ENCODE measurements at places on chromosomes 13 and 19.

DNA sequence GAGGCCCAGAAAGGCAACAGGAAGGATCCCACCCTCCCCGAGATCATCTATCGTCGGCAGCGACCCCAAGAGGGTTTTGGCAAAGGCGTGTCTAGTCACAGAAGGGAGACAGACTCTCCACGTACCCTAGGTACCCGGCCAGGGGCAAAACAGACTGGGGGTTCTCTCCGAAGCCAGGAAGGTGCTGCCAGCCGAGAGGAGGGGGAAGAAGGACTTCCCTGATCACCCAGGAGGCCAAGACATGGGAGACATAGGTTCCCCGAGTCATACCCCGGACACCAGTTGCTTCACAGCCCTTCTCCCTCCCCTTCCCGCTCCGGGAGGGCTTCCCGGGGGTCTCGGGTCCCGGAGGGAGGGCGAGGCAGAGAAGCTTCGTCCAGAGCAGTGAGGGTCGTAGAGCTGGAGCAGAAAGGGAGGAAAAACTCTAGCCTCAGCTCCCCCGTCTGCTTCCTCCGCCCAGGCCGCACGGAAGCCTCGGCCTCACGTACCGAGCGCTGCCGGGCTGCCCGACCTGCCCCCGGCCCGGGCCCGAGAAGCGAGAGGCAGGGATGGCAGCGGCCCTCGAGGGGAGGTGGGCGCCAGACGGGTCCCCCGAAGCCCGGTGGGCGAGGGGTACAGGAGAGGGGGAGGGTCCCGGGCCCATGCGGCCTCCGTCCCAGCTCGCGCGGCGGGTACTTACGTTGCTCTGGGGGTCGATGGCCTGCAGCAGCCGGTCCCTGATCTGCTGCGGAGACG lies 644 bp downstream of the MED26 start:
- DNase-seq = no peak

- no peak for DNase-seq
Measured at GRCh38 chr13:108269601-108270328, at the start of gene TNFSF13B. Gene TNFSF13B, plus strand, starts transcription at chr13:108269718. Its CDS starts 178 bp downstream, at chr13:108269896.

DNA sequence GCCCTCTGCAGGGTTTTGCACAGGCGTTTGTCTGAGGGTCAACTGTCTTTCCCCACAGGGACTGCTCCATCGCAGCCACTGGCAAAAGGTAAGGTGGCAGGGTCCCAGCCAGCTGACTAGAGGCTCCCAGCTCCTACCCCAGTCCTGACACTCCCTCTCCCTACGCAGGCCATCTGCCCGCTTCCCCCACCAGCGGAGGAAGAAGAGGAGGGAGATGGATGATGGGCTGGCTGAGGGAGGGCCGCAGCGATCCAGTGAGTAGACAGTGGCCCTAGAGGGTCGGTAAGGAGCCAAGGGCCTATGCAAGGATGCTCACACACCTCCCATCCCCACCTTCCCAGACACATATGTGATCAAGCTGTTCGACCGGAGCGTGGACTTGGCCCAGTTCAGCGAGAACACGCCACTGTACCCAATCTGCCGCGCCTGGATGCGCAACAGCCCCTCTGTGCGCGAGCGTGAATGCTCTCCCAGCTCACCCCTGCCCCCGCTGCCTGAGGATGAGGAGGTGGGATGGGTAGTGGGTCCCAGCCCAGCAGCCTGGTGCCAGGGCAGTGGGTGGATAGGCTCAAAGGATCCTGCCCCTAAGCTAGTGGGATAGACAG lies 4.0 kb downstream of the HSPB6 start:
- no peak for DNase-seq

DNA sequence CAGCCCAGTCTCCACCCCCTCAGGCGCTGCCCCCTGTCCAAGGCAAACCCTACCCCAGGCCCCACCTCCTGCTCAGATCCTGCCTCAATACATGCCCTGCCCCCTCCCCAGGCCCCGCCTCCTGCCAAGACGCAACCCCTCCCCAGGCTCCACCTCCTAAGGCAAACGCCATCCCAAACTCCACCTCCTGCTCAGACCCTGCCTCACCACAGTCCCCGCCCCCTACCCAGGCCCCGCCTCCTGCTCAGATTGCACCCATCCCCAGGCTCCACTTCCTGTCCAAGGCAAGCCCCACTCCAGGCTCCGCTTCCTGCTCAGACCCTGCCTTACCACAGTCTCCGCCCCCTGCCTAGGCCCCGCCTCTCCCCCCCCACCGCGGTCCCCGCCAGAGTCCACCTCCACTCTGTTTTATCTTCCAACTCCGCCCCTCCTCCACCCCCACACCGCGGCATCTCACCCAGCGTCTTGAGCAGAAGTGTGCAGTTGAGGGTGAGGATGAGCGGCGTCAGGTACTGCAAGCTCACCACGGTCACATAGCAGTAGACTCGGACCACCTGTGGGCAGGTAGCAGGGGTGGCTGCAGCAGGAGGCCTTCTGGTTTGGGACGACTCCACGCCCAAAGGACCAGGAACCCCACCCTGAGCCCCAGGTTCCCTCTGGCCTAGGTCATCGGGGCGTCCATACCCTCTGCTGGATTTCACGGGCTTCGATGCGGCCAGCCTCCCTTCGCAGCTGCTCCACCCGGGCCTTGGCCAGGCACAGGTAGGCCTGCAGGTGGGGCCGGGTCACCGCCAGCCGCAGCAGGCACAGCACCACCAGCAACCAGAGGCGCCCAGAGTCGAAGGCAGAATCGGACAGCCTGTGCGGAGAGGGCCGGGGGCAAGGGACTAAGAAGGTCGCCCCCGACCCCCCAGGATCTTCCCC lies 17.7 kb downstream of the TMEM161A start:
- DNase-seq = peak; percentile 5

DNA sequence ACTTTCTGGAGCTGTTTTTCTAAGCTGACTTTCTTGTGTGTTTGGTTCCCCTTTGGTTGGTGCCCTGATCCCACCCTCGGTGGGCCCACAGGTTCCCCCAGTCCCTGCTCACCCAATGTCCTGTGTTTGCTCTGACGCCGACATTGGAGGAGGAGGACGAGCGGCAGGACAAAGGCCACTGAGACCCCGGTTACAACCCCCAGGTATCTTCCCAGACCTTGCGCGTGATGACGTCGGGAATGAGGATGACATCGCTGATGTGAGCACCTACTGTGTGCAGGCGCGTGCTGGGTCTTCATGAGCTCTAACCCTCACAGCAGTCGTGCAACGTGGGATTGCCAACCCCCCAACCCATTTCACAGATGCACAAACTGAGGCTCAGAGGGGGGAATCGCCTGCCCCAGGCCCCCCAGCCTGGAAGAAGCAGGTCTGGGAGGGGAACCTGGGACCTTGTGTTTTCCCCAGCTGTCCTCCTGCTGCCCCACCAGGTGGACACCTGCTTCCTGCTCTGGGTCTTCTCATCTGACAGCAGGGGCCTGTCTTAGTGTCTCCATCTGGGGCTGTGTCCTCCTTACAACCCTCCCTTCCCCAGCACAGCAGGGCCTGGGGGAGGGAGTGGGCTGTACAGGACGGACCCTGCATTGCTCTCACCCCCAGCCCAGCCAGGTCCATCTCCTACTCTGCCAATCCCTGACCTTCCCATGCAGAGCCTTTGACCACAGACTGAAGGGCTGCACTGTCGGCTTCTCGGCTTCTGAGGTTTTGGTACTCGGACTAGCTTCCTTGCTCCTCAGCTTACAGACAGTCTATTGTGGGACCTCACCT lies 4.7 kb upstream of the LILRA6 start:
- DNase-seq = no peak

DNA sequence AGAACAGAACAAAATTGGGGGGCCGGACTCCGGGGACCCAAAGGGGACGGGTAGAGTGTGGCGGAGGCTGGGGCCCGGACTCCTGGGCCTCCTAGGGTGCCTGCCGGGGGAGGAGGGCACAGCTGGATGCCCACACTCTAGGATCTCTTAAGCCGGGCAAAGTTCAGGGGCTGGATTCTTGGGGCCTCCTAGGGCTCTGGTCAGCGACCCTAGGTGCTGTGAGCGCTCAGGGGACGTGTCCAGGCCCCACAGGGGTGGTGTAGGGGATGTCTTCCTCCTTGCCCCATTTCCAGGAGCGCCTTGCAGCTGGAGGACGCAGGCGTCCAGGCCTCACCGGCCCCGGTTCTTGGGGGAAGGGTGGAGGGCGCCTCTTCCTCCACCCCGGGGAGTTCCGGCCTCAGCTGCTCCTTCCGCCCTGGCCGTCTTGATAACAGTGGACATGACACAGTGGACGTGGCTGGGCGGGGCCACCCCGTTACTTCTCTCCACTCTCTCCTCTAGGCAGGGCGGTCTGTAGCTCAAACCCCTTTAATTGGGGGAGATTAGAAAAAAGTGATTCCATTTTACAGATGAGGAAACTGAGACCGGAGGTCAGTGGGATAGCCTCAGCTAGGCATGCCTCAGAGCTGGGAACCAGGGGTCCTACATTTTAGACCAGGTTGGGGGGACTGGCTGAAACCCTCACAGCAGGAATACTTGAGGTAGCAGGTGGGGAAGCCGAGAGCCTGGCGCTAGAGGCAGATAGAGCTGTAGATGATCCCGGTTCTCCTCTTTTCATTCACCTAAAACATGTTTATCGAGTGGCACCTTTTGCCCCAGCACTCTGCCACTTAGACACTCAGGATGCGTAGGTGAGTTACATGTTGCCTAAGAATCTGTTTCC lies 705 bp downstream of the STXBP2 start:
- no peak for DNase-seq

DNA sequence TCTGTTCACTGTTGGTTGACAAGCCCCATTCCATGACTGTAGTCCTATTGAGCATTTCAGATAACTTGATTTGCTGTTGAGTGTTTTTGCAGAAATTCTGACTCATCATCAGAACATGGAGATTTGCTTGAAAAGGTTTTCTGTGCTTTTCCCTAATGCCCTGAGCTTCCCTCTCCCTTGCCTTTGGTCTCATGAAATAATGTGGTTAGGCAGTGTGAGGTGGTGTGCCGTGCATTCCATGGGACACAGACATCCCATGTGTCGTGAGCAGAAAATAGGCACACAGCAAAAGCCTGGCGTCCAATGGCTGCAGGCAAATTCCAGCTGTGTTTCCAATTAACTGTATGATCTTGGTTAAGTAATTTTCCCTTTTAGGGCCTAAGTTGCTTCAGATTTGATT lies 197.4 kb downstream of the DLEU7 start:
- DNase-seq = no peak

- no peak for DNase-seq
Measured at GRCh38 chr19:33311326-33311682, 9.0 kb upstream of the CEBPA start.

- DNase-seq = no peak
Measured at GRCh38 chr13:45046445-45046844, 57.1 kb downstream of the GPALPP1 start.

- no peak for DNase-seq
Measured at GRCh38 chr13:29548722-29549121, 46.8 kb downstream of the SLC7A1 start.

- DNase-seq = no peak
Measured at GRCh38 chr19:53365899-53366493, 491 bp downstream of the ZNF525 start.

GRCh38 chr13:112451512-112452379 lies 75.6 kb downstream of the SPACA7 start:
- no peak for DNase-seq

GRCh38 chr19:17678836-17679235 lies 9.3 kb downstream of the UNC13A start:
- DNase-seq = no peak

GRCh38 chr19:18098891-18099622 lies 1.5 kb downstream of the MAST3 start:
- no peak for DNase-seq

- DNase-seq = no peak
Measured at GRCh38 chr19:18765224-18765623, 25.9 kb downstream of the COMP start.

DNA sequence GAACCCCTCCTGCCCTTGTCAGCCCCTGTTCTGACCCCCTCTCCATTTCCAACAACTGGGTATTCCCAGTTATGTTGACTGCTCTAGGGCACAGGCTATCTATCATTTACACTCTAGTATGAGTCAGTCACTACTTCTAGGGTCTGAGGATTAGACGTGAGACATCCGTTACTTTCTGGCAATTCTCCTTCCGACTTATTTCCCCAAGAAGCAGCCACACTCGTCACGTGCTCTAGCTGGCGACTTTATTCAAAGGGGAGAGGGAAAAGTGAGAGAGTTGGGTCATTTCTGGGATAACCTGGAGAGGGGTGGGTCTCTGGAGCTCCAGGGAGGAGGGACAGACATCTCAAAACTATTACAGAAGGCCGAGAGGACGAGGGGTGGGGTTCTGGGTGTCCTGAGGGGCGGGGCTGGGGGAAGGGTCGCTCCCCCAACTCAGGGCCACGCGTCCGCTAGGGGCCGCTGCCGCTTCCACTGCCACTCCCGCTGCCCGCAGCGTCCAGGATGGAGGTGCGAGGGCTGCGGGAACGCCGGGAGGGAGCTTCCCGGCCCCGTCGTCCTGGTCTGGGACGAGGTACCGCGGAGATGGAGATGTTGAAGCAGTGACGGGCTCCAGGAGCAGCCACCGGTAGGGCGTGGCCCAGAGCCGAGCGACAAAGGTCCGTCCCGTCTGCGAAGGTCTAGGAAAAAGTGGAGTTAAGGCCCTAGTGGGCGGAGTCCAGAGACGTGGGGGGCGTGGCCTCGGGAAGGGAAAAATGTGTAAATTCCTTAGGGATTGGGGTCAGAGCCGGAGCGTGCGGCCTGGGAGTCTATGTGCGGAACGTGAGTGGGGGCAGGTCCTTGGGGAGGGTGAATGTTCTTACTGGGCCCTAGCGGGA lies 8.9 kb downstream of the RTBDN start:
- no peak for DNase-seq
